ENCODE measurements at places on chromosomes 5 and 9.

- DNase-seq: no peak
Measured at GRCh38 chr5:89297066-89297465, 414.1 kb upstream of the MEF2C start.

DNA sequence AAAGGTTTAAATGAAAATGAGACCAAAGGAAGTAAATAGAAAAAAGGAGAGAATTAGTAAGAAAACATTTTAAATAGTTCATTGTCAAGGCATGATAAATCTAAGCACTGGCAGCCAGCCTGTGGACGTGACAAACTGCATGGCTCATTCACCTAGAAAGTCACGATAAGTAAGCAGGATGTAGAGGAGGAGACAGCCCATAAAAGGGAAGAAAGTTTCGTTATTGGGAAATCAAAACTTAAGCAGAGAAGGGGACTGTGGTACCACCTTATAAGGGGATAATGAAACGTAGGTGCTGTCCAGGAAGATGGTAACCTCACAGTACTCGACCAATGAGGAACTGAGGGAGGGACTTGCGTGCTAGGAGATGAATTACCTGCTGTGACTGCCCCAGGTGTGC is 494.5 kb upstream of the GRAMD2B start:
- no peak for DNase-seq

DNA sequence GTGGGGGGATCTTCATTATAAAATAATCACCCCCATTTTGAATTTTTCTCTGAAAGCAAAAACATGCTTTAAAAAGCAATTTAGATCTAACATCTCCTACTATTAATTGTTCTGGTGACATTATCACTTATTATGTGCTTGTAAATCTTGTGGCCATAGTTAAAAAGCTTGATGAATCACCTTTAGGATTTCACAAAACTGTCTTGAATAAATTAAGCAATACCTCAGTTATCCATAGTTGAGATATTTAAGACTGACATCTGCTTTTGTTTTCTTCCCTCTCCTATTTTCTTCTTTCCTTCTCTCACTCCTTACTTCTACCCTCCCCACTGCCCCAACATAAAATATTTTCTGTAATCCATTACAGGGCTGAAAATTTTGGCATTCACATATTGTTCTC is 84.8 kb downstream of the SLC1A3 start:
- DNase-seq: no peak

DNA sequence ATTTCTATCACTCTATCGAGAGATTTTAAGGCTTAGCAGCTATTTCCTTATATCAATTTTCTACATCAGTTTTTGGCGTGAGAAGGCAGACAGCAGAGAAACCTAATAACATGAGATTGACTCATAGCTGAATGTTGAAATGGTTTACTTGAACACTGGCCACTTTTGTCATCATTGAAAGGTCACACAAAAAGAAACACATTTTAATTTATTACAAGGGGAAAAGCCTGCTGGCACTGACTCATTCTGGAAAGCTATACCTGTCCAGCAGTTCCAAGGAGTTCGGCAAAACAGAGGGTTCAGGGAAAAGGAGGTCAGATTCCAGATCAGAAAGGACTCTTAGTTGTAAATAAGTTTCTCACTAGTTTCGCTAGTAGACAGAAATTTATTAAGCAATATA is 566.4 kb downstream of the DNAH5 start:
- no peak for DNase-seq

GRCh38 chr5:135834639-135835529 is at the start of gene SLC25A48:
Gene SLC25A48, plus strand, starts transcription at chr5:135834663. Its CDS starts 185 bp downstream, at chr5:135834848.
- no peak for DNase-seq

- peak; percentile 90 for DNase-seq
Measured at GRCh38 chr9:124771021-124771866, at the start of gene NR6A1. Gene NR6A1, minus strand, starts transcription at chr9:124771311.

DNA sequence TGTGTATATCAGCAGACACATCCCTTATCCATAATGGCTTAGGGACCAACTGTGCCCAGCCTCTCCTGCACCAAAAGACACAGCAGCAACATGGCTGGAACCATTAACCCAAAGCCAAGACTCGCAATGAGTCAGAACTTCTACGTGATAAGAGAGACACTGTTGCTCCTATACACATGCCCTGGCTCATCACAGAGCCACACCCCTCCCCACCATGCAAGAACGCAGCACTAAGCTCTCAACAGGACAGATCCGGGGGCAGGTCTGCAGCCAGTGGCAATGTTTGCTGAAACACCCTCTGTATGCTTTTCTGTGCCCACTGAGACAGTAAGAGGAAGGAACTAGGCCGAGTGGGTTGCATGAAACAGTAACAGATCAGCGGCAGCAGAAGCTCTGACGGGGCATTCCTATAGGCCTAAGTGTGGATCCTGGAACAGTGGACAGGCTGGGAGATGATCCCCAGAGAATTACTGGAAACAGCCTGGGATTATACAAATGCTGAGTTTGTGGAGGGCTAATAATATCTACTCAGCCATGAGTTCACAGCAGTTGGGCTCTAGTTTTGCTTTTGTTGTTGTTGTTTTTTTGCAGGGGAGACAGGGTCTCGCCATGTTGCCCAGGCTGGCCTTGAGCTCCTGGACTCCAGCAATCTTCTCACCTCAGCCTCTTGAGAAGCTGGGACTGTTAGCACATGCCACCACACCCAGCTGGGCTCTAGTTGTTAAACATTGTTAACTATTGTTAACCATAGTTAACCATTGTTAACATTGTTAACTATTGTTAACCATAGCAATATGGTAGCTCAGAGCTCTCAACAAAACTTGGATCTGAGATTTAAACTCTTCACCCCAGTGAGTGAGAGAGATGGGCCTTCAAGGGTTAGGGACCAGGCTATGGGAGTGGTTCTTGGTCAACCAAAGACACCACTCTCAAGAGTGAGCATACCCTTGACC is 41.0 kb downstream of the B4GALT1 start:
- DNase-seq: no peak

- DNase-seq: no peak
Measured at GRCh38 chr5:178454821-178455479, 135.2 kb downstream of the COL23A1 start.

DNA sequence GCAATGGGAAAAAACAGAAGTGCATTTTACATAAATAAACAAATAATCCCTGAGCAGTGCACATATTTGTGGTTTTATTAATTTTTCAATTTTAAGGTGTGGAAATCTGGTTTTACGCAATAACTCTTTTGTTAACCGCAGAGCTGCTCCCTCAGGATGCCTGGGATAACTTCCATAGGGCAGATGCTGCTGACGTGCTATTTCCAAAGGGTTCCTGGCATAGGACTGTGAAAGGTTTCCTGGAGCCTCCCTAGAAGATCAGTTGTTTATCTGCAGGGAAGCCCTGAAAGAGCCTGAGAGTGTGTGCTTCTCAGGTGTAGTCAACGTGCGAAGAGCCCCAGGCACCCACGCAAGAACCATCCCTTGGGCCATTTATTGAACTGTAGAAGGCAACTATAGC is 443.5 kb downstream of the PLK2 start:
- DNase-seq: peak; percentile 48

GRCh38 chr9:26163931-26164330 is 485.7 kb upstream of the TUSC1 start:
- peak; percentile 23 for DNase-seq

DNA sequence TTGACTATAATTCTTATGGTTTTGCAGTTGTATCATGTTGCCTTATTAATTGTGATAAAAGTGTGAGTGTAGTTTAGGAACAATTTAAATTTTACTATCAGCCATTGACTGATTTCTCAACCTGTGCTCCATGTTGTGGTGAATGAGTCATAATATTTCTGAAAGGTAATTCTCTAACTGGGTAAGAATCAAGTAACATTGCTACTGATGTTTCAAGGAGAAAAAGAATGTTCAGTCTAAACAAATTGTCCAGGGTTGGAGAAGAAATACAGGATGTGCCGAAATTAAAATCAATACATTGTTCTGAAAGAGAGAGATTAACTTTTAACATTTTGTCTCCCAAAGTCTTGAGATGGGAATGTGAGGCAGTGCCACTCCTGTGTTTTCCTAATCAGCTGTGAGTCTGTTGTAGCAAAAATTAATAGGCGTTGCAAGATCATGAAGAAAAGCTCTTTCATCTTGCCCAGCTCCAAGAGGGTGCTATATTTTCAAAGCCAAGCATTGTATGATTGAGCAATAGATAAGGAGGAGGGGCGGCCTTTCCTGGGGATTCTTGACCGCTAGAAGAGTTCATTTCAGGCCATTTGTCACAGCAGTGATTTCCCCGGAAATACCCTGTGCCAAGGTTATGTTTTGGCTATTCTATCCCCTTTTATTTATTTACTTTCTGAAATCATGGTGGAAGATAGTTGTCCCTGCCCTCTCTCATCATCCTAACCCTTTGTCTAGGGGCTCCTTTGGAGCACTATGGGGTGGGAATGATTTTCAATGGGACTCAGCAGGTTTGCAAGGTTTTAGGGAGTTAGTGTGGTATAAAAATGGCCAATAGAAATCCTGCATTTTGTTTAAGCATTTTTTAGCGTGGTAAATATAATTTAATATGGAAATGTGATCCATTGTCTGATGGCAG is 151.6 kb downstream of the FOCAD start:
- no peak for DNase-seq

DNA sequence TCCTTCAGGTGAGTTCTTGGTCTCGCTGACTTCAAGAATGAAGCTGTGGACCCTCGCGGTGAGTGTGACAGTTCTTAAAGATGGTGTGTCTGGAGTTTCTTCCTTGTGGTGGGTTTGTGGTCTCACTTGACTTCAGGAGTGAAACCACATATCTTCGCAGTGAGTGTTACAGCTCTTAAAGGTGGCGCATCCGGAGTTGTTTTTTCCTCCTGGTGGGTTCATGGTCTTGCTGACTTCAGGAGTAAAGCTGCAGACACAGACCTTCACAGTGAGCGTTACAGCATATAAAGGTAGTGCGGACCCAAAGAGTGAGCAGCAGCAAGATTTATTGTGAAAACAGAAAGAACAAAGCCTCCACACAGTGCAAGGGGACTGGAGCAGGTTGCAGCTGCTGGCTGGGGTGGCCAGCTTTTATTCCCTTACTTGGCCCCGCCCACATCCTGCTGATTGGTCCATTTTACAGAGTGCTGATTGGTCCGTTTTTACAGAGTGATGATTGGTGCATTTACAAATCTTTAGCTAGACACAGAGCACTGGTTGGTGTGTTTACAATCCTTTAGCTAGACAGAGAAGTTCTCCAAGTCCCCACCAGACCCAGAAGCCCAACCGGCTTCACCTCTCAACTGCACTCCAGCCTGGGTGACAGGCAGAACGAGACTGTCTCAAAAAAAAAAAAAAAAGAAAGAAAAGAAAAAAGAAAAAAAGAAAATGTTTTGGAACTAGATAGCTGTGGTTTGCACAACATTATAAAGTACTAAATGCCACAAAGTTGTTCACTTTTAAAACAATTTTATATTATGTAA is 9.1 kb upstream of the ERMP1 start:
- no peak for DNase-seq

- DNase-seq: no peak
Measured at GRCh38 chr5:56574778-56575177, 240.6 kb upstream of the MAP3K1 start.

- DNase-seq: no peak
Measured at GRCh38 chr5:14946815-14947620, 75.4 kb upstream of the ANKH start.

GRCh38 chr5:142900927-142901326 is 130.8 kb downstream of the ARHGAP26 start:
- peak; percentile 84 for DNase-seq

GRCh38 chr5:179327021-179327735 is 18.1 kb downstream of the ADAMTS2 start:
- no peak for DNase-seq

GRCh38 chr9:125066839-125067619 is 76.3 kb downstream of the SCAI start:
- DNase-seq: no peak

DNA sequence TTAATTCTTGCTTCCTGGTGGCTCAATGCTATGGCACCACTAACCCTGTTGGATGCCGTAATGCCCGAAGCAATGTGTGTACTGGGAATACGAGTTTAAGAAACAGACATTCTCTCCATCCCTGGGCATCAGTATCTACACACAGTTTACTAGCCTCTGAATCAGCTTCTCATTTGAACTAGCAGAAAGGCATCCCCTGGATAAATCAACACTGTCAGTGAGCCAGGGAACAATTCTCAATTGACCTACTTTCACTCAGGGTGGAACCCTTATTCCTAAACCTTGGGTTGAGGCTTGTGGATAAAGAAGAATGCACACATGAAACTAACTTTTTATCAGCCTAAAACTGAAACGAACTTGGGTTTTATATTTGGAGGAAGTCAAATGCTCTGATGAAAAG is 331.0 kb downstream of the GADD45G start:
- DNase-seq: no peak

GRCh38 chr9:127598839-127599549 is 13.1 kb upstream of the STXBP1 start:
- DNase-seq: no peak

GRCh38 chr9:35882996-35883395 is 12.8 kb upstream of the OR13J1 start:
- DNase-seq: peak; percentile 36

- DNase-seq: no peak
Measured at GRCh38 chr9:92141144-92142129, 26.2 kb upstream of the SPTLC1 start.

DNA sequence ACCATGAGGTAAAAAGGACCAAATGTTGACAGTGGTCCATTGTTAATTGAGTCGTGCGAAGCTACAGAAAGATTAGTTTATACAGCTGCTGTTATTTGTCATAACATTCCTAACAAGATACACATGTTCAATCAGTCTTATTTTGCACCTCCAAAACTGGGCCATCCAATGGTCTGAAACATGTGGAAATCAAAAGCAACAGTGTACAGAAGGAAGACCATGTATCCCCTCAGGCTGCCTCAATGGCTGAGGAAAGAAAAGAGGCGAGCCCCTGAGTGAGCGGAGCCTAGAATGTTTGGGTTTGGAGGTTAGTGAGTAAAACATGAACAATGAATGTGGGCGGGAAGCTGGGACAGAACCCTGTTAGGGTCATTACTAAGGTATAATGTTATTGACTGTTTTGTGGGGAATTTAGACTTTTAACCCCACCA is 35.6 kb downstream of the NFIB start:
- DNase-seq: no peak

DNA sequence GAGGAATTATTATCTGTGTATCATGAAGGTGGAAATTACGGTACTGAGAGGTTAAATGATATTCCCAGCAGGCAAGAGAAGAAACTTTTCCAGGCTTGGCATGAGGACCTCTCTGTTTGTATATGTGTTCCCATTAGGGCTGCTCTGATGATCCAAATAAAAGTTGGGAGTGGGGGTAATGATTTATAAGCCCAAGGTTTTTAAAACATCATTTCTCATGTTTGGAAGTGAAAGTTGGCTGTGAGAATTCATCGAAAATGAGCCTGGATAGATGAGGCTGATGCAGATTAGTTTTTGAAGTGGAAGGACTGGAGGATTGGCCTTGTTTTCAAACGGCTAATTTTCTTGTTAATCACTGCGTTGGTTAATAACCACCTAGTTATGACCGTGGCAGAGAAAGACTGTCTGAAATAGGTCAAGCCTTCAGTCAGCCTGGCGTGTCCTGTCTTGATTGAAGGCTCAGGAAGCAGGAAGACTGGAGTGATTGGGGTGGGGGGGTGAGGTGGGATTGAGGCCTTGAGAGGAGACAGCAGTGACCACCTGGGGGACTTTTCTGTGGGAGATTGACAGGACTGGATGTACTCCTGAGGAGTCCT is 391.0 kb upstream of the WWC1 start:
- DNase-seq: no peak

- no peak for DNase-seq
Measured at GRCh38 chr9:105141146-105141975, 103.1 kb upstream of the SLC44A1 start.

- DNase-seq: no peak
Measured at GRCh38 chr5:150329038-150329437, 26.3 kb upstream of the ARSI start.

GRCh38 chr9:137534256-137535119 is 15.7 kb downstream of the PNPLA7 start:
- peak; percentile 26 for DNase-seq
